ENCODE measurements at places on chromosomes 4 and X.
A peak's percentile ranks its signal among the peaks of the same experiment; 100 is the strongest.

DNA sequence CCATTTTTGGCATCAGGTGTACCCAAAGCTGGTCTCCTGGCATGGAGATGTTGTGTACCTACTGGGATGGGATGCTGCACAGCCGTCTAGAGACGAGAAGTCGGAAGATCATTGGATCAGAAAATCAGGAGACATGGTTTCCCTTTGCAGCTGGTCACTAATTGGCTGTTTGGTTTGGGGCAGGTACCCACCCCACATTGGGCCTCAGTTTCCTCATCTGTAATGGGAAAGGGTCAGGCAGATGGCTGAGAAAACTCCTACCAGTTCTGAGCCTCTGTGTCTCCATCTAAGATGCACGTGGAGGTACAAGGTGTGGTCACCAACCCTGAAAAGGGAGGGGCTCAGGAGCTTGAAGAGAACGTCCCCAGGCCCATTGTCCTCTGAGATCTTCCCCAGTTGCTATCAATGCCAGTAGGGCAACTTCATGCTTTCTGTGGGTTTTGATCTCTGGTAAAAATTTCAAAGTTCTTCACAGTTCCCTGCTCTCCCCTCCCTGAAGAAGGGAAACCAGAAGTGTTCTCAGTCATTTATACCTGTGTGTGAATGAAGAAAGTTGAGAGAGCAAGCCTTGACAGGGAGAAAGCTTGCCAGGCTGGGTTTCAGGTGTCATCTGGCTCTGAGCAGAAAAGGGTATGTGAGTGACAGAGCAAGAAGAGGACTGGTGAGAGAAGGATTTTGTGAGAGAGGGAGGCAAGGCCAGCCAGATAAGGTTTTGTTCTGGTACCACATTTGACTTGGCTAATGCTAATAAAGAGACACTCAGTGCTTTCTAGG lies 15.1 kb downstream of the TSC22D3 start:
- no peak for DNase-seq

DNA sequence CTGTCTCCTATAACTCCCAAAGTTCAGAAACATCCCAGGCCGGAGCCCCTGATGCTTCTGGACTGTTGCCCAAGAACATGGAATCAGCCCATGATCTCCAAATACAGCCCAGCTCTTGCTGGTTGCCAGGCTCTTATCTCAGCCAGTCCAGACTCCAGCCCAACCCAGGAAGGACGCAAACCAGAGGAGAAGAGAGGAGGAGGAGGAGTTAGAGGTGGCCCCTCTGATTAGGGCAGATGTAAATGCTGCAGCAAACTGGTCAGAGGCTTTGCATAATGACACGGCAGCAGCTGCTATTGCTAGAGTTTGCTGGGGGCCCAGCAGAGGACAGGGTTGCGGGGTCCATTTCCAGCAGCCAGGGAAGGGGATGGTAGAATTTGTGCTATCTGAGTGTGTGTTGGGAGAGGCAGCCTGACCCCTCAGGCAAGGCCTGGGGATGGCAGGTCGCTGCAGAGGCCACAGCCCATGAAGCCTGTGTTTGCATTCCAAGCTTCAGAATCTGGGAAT lies 4.2 kb upstream of the OTUD5 start:
- DNase-seq, result no peak

DNA sequence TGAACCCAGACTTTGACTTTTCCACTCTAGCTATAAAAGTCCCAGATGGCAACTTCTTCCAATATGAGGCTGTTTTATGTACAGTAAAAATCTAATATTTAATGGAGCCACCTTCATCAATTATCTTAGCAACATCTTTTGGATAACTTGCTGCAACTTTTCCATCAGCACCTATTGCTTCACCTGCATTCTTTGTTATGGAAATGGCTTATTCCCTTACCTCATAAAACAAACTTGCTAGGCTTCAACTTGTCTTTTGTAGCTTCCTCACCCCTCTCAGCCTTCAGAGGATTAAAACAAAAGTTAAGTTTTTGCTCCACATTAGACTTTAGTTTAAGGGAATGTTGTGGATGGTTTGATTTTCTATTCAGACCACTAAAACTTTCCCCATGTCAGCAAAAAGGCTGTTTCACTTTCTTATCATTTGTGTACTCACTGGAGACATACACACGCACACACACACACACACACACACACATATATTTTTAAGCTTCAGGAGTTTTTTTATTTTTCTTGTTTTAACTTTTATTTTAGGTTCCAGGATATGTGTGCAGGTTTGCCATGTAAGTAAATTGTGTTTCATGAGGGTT lies 1296.1 kb upstream of the PABPC4L start:
- DNase-seq, result no peak

GRCh38 chrX:53114864-53115549 lies 21.1 kb downstream of the KANTR start:
- DNase-seq, result no peak

- DNase-seq, result no peak
Measured at GRCh38 chr4:125011646-125012045, 299.1 kb upstream of the ANKRD50 start.

DNA sequence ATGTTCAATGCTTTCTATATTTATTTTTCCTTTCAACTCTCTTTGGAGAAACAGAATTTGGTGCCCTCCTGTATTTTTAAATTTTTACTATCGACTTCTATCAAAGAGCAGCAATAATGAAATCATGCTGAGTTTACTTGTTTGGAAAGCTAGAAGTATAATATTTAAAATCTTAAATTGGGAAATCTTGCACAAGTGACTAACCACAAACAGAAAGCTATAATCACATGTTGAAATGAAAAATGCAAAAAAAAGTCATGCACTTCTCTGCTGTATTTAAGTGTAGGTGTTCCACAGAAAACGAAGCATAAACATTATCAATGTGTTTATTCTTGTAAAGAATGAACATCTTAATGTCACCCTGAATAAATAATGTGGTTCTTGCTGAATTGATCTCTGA lies 306.1 kb downstream of the PCDH18 start:
- DNase-seq, result no peak

DNA sequence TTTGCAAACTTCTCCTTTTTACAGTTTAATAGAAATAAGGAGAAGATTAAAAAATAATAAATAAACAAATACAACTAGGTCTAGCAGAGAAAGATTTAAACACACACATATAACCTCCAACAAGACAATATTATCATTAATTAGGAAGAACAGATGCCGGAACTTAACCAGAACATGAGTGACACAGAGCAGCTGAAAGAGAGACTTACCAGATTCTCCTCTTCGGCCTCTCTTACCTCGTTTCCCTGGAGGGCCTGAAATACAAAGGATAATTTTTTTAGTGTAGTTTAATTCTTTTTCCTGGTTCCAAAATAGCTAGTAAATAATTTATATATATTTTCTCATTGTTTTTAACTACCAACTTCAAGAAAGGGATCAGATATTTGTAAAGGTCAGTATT lies 252.5 kb downstream of the COL25A1 start:
- DNase-seq, result no peak

DNA sequence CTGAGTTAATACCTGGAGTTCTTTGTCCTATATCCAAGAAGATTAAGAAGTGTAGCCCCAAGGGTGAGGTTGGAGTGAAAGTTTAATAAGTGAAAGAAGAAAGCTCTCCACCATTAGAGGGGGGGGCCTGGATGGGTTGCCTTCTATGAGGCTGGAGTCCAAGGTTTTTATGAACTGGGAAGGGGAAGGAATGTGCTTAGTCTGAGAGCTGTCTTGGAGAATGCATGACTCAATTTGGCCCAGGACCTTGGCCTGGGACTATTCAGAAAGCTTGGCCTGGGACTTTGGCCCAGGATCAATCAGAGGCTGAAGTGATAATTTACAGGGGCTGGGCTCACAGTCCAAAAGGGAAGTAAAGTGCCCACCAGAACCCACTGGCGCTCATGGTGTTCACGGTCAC lies 1049.0 kb upstream of the GRIA3 start:
- DNase-seq, result no peak

DNA sequence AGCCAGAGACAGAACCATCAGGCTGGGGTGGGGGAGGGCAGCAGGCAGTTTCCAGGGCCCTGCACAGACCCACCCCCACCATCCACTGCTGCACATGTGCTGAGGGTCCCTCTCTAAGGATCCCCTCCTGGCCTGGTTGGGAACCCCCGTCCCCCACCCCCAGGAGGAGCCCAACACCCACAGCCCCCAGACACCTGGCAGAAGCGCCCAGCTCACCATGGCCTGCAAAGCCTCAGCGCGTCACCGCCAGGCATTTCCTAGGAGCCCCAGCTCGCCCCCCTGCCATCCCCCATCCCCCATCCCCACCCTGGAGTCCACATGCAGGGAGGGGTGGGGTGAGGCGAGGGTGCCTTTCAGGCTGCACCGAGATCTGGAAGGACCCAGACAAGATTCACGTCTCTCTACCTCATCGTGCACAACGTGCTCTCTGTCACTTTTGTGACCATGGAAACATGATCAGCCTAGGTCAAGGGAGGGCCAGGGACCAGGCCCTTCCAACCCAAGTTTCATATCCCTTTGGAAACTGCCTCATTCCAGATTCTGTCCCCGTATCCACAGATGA lies 9.3 kb downstream of the MXD4 start:
- no peak for DNase-seq

- DNase-seq, result peak; percentile 36
Measured at GRCh38 chrX:73213734-73214425, 771 bp downstream of the NAP1L2 start.

All from DMS79 treated with DMSO at 0.1 percent for 48 hours (cell line).